ENCODE measurements at places on chromosomes 4 and X.
A peak's percentile ranks its signal among the peaks of the same experiment; 100 is the strongest.

GRCh38 chr4:122577808-122578781 lies 42.8 kb downstream of the IL21 start:
- DNase-seq: peak; percentile 68

- DNase-seq: no peak
Measured at GRCh38 chr4:177400030-177400429, 42.2 kb downstream of the AGA start.

GRCh38 chr4:84455697-84456096 lies 43.4 kb downstream of the NKX6-1 start:
- DNase-seq: no peak

DNA sequence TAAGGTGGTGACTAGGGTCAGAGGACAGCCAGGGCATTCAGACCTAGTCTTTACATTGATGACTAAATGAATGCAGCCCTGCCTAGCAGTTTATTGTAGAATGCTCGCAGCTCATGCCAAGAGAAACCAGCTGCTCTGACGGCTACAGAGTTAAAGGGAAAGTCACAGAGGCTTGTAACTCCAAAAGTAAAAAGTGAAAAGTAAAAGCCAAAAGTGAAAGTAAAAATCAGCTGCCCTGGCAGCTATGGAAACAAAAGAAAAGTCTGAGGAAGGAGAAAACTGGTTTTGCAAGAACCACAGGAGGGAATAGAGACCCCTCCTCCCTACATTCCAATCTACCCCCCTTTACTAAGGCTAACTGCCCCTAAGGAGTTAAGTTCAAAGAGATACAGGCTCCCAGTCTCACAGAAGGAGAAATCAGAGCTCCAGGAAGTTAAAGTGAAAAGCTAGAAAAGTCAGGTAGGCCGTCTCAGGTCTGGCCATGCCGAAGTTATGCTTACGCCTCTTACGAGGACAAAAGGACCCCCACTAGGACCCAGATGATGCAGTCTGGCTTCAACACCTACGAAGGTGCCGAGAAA lies 6.0 kb downstream of the GAGE10 start:
- no peak for DNase-seq

DNA sequence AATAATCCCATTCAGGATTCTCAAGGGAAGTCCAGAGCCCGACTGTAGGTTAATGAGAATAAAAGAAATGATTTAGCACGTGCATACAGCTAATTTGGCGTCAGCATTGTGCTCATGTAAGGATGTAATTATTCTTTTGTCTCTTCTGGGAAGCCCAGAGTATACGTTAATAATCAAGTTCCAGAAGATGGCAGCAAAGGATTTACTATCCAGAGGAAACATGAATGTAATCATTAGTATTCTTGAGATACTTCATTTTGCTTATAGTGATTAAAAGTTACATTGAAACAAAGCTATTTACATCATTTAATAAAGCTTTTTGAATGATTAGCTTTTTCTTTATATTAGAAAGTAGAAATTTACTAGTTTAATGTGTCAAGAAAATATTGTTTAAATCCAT lies 27.1 kb upstream of the MAP9 start:
- DNase-seq: no peak
